NCI-H524 (cell line): ENCODE measurements at places on chromosomes 7 and 10.
A peak's percentile ranks its signal among the peaks of the same experiment; 100 is the strongest.

- DNase-seq = no peak
Measured at GRCh38 chr10:4944841-4945240, 18.4 kb upstream of the AKR1C1 start.

DNA sequence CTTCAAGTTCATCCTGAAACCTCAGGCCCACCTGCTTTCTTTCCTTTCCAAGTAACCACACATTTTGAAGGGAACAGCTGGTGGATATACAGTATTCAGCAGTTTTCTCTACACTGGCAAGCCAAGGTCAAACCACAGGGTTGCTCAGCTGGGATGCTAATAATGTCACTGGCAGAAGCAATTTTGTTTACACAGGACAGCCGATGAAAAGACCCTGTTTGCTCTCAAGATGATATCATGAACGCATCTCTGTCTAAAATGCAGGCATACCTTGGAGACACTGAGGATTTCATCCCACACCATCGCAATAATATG, 186.2 kb downstream of the USP6NL start:
- DNase-seq = no peak

DNA sequence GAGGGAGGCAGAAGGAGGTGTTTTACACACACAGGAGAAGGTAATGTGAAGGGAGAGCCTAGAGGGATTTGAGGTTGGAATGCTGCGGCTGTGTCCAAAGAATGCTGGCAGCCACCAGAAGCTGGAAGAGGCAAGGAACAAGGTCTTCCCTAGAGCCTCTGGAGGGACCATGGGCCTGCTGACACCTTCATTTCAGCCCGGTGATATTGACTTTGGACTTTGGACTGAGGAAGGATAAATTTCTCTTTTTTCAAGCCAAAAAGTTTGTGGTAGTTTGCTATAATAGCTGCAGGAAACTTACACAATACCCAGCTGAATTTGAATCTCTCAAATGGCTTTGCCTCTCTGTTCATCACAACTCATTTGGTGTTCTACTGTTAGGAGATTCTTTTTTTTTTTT, 34.6 kb downstream of the UBN2 start:
- no peak for DNase-seq

DNA sequence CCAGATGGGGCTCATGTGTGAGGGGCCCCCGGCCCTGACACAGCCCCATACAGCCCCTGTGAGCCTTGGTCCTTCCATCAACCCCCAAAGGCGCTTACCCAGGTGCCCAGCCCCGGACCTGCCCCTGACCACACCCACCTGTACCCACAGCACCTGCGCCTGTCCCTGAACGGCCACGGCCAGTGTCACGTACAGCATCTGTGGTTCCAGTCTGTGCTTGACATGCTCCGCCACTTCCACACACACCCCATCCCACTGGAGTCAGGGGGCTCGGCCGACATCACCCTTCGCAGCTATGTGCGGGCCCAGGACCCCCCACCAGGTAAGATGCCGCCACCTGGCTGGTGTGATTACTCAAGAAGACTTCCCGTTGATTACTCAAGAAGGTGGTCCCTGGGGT, 33.5 kb downstream of the SH2B2 start:
- no peak for DNase-seq

- no peak for DNase-seq
Measured at GRCh38 chr7:105448181-105448580, 59.5 kb upstream of the SRPK2 start.

GRCh38 chr7:29282819-29283414, 88.3 kb downstream of the CHN2 start:
- DNase-seq = no peak

GRCh38 chr7:91013078-91013477, 251.2 kb upstream of the FZD1 start:
- DNase-seq = no peak

DNA sequence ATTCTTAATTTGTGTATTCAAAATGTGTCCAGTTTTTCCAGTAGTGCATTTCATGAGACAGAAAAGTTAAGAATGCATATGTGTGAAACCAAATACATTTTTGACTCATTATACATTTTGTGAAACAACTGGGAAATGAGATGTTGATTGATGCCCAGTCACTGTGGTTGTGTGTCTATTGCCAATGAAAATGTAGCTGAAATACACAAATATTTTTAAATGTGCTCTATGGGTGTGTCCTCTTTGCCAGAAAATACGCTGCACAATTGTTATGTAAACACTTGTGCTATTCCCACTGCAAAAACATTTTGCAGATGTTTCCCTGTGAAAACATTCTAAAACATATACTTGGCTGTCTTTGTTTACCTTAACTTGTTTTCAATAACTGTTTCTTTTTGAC, 395.2 kb downstream of the TFEC start:
- DNase-seq = no peak

DNA sequence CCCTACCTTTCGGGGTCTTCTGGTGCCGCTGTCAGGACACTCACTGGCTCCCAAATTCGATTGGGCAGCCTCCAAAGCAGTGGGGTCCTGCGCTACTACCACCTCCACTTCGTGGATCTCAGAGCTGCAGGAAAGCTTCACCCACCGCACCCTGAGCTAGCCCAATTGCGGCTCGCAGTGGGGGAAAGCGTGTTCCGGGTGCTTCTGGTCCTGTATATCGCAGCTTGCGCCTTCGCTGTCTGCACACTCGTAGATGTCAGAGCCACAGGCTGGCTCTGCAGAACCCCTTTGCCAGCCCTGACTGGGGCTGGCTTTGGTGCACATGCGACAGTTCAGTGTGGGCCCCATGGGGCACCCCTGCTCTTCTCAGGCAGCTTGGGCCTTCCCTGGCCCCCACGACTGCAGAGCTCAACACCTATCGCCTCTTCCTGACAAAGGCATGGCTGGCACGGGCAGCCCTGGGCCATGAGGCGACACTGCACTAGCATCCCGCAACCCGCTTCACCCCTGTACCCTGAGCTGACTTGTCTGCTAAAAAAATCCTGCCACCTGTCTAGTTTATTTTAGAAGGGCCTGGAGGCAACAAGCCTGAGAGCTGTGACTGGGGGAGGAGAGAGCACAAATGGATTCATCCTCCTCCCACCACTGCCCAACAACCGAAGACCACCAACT, 78.7 kb upstream of the ABI1 start:
- DNase-seq = no peak

DNA sequence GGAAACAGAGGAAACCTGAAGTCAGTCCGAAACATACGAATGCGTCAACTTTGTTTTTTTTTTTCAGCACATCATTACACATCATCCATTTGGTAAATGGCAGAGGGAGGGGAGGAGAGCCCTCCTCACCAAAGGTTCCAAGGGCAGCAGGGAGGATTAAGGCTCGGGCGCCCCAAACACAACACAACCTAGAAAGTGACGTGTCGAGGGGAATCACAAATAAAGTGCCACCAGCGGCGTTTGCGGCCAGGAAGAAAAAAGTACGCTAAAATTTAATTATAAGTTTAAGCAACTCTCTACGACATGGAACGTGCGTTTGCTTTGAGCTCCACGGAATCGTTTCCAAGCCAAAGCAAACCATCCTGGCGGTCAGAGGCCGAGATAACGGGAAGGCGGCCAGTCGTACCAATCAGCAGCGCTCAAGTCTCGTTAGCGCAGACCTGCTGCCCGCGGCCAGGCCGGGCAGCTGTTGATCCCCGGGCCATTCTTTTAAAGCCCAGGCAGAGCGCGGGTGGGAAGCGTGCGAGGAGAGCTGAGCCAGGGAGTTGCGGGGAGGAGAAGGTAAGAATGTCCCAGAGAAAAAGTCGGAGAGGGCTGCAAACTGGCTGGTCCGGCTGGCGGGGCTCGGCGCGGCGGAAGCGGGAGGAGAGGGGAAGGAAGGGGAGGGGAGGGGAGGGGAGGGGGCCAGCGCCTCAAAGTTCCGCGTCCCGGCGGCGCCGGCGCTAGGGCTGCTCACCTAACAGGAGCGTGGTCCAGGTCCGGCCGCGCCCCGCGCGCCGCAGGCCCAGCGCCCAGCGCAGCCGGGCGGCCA, 719 bp downstream of the DPY19L1 start:
- peak; percentile 57 for DNase-seq

- DNase-seq = no peak
Measured at GRCh38 chr10:44397476-44398225, 12.8 kb upstream of the CXCL12 start.

- DNase-seq = no peak
Measured at GRCh38 chr7:132518102-132518838, 58.0 kb downstream of the PLXNA4 start.

GRCh38 chr7:29748286-29749099, 57.8 kb upstream of the WIPF3 start:
- DNase-seq = peak; percentile 5

DNA sequence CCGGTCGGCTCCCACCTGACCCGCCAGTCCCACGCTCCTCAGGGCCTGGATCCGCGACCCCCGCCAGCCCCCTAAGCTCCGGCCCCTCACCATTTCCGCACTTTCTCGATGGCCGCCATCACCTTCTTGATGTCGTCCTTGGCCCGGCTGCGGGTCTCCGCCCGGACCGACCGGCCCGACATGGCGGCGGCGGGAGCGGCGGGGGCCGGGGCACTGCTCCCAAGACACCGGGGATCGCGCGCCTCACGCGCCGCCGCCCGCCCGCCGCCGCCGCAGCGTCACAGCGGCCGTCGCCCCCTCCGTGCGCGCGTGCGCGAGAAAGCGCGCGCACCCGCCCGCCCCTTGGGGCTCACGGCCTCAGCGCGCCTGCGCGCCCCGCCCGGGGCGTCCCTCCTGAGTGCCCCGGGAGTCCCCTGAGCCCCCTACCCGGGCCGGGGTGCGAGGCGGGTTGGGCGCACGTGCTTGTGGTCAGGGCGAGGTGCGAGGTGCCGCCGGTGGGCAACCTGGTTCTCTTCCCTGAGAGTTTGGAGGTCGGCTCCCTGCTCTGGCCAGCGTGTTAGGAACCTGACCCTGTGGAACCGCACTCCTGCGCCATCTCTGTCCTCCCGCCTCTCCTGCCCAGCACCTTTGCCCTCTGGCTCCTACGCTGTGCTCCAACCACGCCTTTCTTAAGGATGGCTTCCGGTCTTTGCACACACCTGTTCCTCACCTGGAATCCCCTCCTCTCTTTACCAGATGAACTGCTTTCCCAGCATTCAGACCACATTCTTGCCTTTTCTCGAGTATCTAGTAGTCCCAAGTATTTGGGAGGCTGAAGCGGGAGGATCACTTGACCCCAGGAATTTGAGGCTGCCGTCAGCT, at the start of gene BCL7B:
Gene BCL7B (minus strand): TSS at position 294 of the 861 bp plus-strand sequence. CDS start 112 bp downstream, at position 182.
- no peak for DNase-seq

DNA sequence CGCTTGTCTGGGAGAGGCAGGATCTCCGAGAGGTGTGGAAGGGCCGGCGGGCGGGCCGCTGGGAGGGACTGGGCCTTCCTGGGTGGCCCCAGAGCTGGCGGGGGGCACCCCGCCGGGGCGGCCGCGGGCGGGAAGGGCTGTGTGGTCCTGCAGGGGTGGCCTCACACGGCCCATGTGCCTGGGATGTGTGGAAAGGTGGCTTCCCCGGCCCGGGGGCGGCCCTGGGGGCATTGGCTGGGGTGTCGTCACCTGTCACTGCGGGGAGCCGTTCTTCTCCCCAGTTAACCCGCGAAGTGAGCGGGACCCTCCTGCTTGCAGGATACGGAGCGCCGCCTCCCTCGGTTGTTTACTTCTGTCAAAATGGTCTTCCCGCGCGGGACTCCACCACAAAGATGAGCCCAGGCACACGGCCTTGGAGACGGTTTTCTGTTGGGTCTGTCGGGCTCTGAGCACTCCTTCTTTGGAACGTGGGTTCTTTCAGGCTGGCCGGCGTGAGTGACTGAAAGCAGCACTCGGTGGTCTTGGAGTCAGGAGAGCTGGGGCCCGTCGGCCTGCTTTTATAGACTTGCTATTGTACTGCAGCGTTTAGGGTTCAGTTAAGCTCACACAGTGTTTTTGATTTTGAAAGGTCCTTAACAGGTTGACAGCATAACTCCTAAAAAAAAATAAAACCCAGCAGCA, 700 bp downstream of the SMC3 start:
- no peak for DNase-seq

- no peak for DNase-seq
Measured at GRCh38 chr7:10875080-10875479, 98.6 kb upstream of the PHF14 start.

DNA sequence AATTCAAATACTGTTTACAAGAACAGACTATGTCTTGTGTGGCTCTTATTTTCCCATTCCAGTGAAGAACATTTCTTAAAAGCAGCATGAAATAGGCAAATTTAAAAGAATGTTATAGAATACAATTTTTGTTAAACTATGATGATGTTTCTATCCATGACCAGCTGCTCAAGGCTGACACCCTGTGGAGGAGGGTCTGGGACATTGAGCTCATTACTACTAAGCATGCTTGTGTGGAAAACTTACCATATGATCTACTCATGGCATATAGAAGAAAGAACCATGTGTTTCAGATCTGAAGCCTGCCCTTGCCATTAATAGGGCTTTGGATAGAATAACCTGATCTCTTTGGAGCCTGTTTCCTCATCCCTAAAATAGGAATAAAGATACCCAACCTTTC, 125.0 kb downstream of the FOXP2 start:
- DNase-seq = peak; percentile 25

GRCh38 chr10:24969841-24970281, 17.5 kb upstream of the PRTFDC1 start:
- no peak for DNase-seq

- no peak for DNase-seq
Measured at GRCh38 chr10:133379801-133380666, 972 bp downstream of the PAOX start.
